ENCODE measurements at places on chromosomes 6 and 20.

GRCh38 chr6:47016261-47016660 is 25.9 kb downstream of the ADGRF1 start:
- DNase-seq: no peak

DNA sequence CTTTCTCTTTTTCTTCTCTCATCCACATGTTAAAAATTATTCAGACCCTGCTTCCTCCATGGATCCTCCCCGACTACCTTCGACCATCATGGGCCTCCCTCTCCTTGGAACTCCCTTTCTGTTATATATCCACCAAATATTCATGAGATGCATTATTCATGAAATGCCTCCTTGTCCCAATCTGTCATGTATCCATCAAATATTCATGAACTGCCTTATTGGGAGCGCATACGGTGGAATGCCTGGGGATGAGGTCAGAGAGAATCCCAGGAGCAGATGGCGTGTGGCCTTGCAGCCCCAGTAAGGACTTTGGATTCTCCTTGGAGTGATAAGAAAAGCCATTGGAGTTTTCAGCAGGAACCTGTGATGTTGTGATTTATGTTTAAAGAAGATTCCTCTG is 97.0 kb downstream of the NRN1 start:
- no peak for DNase-seq

- no peak for DNase-seq
Observed at GRCh38 chr6:34729631-34730470, 27.5 kb upstream of the SNRPC start.

DNA sequence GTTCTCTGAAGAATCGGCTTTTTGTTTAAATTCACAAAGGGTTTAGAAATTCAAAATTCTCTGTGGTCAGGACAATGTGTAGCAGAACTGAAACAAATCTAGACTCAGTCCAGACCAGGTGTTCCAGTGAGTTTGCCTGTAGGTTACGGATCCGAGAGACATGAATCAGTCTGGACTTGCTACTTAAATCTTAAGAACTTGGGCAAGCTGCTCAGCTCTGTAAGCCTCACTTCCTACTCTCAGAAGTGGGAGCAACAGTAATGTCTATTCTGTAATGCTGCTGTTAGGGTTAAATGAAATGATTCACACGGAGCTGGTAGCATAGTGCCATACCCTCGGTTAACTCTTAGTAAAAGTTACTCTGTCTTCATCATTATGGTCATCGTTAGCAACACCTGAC is 37.7 kb downstream of the HECA start:
- DNase-seq: no peak

DNA sequence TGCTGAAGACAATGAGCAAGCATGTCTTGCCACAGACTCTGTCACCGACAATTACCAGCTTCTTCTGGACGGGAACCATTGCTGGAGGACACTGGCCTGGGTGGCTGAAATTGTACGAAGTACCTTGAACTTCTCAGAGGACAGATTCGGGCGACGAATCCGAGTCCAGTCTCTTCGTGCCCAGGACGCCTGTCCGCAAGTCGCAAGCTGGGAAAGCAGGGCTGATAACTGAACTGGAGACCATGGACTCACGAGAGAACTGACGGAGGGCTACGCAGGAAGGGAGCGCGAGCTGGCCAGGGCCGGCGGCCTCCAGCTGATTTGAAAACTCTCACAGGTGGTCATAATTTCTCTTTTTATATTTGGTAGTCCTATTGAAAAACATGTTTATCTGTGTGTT is 1229.5 kb upstream of the MAP3K7 start:
- no peak for DNase-seq

GRCh38 chr6:109075934-109076333 is 18.7 kb downstream of the SESN1 start:
- DNase-seq: no peak

- DNase-seq: no peak
Observed at GRCh38 chr6:83889621-83890020, 30.1 kb downstream of the CYB5R4 start.
